ENCODE measurements at places on chromosomes 5 and 9.

DNA sequence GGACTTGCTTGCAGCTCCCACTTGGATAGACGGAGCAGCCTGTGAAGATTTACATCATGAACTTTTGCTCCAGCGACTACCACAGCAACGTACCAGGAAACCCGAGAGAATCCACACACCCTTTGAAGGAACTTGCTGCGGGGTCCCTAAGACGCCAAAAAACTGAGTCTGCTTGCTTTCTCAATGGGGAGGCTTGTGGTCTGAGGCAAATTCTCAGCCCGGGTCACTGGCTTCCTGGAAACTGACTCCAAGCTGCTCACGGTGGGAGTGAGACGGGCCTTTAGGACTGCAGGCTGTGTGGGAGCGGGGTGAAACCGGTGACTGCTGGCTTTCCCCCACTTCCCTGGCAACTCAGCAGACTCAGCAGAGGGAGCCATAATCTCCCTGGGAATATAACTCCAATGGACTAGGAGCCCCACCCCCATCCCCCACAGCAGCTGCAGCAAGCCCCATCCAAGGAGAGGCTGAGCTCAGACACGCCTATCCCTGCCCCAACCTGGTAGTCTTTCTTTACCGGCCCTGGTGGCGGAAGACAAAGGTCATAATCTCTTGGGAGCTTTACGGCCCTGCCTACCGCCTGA lies 466.0 kb downstream of the CAAP1 start:
- DNase-seq, result no peak

- no peak for DNase-seq
Measured at GRCh38 chr9:32486839-32487562, 39.0 kb downstream of the RIGI start.

- DNase-seq, result no peak
Measured at GRCh38 chr5:167413506-167413905, 877.9 kb upstream of the WWC1 start.

DNA sequence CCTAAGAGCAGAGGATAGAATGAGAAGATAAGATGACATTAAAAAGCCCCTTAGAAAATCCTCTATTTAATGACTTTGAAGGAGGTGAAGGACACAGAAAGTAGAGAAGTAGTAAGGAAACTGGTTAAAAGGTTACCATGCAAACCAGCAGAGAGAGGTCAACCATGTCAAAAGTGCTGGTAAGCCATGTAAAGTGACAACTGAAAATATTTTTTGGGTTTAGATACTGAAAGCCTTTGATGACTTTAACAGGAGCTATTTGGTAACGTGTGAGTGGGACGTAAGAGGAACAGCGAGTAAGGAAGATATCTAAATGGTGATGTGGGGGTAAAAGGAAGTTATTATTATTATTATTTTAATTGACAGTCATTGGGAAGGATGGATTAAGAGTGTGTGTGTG lies 56.9 kb downstream of the MACIR start:
- no peak for DNase-seq

GRCh38 chr5:116883875-116884274 lies 309.3 kb upstream of the SEMA6A start:
- DNase-seq, result no peak

- DNase-seq, result no peak
Measured at GRCh38 chr5:93188876-93189485, 392.0 kb downstream of the NR2F1-AS1 start.

DNA sequence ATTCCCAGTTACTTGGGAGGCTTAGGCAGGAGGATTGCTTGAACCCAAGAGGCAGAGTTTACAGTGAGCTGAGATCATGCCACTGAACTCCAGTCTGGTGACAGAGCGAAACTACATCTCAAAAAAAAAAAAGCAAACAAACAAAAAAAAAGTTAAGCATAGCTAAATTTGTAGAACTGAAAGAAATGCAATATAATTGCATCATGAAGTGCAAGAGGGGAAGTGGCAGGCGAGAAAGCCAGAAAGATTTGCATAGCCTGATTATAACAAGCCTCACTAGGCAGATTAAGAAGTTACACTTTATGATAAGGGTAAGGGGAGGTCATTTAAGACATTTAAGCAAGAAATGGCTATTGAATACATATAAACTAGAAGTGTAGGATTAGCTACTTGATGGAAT lies 187.1 kb downstream of the EDIL3 start:
- no peak for DNase-seq

DNA sequence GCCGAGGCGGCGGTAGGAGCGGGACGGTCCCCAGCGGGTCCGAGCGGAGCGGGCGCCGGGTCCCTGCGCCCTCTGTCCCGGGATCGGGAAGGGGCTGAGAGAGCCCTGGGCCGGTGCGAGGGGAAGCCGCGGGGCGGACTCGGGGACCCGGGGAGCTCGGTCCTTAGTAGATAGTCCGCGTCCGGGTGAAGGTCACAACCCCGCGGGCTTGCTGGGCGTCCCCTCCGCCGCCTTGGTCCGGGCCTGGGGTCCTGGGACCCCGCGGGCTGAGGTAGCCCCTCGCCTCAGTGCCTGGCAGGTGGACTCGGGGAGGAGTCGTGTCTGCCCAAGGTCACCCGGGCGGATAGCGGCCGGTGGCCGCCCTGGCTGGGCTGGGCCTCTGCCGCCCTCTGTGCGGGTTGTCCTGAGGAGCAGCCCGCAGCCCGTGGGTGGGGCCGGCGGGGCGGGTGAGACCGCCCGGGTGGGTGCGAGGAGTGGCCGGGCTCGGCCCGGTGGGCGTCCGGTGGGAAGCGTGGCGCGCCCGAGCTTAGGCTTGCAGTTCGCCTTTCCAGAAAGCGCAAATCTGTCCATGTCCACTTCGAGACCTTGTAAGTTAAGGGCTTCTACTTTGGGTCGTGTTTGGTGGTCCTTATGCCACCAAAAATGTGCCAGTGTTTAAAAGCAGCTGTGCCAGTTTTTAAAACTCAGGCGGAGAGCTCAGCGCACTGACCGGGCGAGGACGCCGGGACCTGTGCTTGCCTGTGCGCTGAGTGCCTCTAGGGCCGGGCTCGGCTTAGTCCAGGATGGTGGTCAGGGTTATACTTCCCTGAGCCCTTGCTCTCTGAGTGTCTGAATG lies 554 bp downstream of the SDHA start:
- peak; percentile 2 for DNase-seq

GRCh38 chr5:142508591-142508990 lies 177.3 kb downstream of the FGF1 start:
- no peak for DNase-seq

- DNase-seq, result no peak
Measured at GRCh38 chr9:107755246-107755645, 265.7 kb upstream of the KLF4 start.

DNA sequence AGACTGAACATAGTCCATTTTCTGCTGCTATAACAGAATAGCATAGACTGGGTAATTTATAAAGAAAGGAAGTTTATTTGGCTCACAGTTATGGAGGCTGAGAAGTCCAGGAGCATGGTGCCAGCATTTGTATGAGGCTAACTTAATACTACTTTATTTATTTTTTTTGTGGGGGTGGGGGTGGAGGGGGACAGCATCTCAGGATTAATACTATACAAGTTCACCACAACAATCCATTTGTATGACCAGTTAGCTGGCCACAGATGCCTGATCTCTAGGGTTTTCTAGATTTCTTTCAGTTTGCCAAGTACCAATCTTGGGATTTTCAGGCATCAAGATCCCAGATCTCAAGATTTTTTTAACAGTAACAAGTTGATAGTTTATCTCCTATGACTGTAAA lies 20.3 kb downstream of the ANGPTL2 start:
- DNase-seq, result no peak

GRCh38 chr9:130627051-130627450 lies 37.3 kb upstream of the PRDM12 start:
- no peak for DNase-seq

GRCh38 chr9:133163504-133164172 lies at the start of gene GBGT1:
Gene GBGT1 (minus strand): TSS chr9:133163914. CDS start chr9:133162412, 1,502 bp downstream.
- no peak for DNase-seq

DNA sequence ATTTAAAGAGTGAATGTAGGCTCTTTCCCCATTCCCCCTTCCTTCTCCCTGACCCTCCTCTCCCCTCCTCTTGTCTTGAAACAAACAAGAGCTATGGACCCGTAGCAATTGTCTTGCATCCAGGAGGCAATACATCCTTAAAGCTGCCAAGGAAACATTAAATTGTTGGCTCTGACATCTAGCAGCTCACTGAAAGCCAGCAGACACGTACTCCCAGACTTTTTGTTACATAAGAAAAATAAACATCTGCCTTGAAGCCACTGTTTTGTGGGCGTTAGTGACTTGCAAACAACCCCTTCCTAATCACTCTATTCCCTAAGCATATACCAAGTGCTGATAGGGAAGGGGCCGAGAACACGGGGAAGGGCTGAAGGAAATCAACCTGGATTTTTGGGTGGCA lies 8.6 kb downstream of the SLC45A2 start:
- DNase-seq, result no peak

GRCh38 chr9:108033976-108034964 lies 544.7 kb upstream of the KLF4 start:
- DNase-seq, result no peak

DNA sequence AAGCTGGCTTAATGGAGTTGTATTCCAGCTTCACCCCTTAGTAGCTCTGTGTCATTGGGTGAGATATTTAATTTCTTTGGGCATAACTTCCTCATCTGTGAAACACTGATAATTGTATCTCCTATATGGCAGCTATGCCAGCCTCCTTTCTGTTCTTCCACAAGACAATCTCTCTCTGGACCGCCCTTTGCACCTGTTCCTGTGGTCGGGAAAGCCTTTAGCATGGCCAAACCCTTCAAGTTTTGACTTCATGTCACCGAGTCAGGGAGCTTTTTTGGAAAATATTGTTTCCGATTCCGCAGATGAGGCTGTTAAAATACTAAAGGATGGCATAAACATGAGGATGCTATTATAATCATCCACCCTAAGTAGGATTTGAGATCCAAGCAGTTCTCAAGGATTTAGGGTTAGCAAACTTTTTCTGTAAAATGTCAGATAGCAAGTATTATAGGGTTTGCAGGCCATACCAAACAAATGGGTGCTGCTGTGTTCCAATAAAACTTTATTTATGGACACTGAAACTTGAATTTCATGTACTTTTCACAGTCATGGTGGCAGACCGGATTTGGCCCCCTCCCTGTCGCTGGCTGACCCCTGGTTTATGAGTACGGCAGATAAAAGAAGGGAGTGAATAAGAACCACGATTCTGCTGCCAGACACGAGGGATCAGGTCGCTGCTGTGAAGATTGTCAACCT lies 695 bp upstream of the NDFIP1 start:
- no peak for DNase-seq

GRCh38 chr9:34652602-34653000 lies 616 bp downstream of the IL11RA start:
- DNase-seq, result no peak

DNA sequence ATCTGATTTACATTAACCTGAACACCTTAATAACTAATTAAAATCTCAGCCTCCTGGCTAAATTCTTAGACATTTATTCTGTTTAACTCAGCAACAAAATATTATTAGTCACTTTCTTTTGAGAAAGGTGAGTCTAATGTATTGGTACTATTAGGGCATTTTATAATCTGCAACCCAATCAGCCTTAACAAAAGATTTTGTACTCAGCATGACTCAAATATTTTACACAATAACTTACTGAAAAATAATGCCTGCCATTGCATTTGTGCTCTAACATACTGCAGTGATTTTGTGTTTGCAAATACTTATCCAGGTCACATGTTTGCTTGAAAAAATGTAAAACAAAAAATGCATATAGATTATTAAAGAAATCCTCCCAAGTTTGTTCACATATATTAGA lies 1129.9 kb downstream of the TAF11L14 start:
- no peak for DNase-seq

DNA sequence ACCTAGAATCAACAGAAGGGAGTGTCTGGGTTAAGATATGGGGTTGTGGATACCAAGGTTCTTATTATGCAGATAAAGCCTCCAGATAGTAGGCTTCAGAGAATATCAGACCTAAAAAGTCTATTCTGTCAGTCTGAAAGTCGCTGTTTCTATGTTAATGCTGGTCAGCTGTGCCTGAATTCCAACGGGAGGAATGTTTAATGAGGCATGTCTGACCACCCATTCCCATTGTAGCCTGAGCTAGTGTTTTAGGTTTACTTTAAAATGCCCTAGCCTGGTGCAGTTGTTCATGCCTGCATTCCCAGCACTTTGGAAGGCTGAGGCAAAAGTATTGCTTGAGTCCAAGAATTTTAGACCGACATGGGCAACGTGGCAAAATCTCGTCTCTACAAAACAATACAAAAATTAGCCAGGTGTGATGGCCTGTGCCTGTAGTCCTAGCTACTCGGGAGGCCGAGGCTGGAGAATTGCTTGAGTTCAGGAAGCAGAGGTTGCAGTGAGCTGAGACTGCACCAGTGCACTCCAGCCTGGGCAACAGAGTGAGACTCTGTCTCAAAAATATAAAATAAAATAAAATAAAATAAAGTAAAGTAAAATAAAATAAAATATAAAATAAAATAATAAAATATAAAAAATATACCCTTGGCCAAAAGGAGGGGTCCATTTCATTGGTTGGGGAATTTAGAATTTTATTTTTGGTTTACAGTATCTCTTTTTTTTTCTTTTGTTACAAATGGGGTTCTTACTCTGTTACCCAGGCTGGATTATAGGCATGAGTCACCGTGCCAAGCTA lies 7.8 kb upstream of the SOX30 start:
- DNase-seq, result no peak

GRCh38 chr5:141040771-141041426 lies 10.3 kb upstream of the PCDHB1 start:
- peak; percentile 16 for DNase-seq

GRCh38 chr9:860706-861105 lies 19.2 kb downstream of the DMRT1 start:
- DNase-seq, result no peak

GRCh38 chr9:69658987-69659675 lies 13.0 kb downstream of the APBA1 start:
- no peak for DNase-seq

- no peak for DNase-seq
Measured at GRCh38 chr5:73623060-73623459, 2.9 kb upstream of the ARHGEF28 start.

DNA sequence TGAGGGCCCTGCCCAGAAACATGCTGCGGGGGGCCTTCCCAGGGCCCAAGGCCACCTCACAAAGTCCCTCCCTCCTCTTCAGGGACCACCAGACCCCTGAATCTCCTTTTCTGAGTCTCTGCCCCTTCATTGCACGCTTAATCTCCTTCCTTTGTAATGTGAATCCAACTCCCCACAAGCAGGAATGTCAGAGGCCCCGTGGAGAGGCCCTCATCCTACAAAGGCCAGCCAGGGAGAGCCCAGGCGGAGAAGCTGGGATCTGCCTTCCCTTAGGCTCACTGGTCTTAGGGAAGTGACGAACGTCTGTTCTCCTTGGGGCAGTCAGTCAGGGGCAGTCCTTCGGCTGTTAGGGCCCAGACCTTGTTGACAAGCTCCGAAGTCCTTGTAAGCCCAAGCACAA lies 2.3 kb downstream of the SMIM33 start:
- no peak for DNase-seq

DNA sequence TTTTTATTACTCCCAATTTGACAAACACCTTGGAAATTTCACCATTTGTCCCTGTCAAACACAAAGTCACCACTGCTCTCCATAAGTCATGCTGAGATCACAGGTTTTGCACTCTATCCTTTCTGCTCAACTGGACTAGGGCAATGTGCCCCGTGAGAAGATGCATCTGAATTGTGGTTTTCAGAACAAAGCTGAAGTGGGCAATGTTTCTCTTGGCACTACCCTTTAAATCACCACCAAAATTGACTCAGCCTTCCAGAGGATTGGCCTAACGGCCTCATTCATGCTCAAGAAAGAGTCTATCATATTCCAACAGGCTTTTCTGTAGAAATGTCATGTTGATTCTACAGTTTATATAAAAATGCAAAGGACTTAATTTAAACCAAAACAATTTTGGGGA lies 81.0 kb upstream of the TRIO start:
- DNase-seq, result no peak
